ENCODE measurements at places on chromosomes 5 and 9.

DNA sequence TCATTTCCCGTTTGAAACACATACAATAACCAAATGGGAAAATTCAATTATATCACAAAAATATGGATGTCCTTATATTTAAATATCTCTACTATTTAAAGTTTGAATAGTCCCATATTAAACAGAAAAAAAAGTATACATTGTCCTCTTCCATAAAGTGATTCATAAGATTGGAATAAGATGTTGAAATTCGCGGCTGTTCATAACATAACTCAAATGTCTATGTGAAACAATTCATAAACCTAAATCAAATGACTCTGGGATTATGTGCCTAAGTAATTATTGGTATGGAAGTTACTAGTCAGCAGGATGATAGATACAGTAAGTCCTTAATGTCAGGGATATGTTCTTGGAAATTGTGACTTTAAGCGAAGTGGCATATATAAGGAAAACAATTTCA is 3.9 kb upstream of the EFNA5 start:
- no peak for ATAC-seq

DNA sequence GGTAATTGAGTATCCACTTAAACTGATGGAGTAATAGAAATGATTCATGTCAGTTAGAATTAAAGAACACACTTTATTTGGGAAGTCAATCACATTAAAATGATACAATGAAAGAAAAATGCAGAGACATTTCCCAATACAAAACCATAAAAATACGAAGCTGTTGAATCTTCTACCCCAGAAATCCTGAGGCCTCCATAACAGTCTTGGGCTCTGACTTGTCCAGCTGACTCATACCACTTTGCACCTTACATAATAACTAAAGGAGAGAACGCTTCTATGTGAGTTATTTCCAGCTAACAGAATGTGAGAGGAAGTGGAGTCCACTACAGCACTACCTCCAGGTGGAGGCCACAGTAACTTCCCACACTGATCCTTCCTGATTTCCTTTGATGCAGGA is 305.0 kb downstream of the MRPS30 start:
- ATAC-seq, result no peak

DNA sequence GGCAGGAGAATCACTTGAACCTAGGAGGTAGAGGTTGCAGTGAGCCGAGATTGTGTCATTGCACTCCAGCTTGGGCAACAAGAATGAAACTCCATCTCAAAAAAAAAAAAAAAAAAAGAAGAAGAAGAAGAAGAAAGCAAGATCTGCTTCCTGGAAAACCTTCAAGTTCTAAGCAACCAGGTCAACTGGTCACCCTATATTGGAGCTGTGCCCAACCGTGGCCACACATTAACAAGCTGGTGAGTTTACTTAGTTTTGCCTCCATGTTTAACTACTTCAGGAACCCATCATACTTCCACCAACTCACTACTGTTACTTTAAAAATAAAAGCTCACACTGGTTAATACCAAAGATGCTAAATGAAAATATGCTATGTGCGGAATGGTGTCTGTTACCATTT is 12.3 kb upstream of the SKP1 start:
- no peak for ATAC-seq

DNA sequence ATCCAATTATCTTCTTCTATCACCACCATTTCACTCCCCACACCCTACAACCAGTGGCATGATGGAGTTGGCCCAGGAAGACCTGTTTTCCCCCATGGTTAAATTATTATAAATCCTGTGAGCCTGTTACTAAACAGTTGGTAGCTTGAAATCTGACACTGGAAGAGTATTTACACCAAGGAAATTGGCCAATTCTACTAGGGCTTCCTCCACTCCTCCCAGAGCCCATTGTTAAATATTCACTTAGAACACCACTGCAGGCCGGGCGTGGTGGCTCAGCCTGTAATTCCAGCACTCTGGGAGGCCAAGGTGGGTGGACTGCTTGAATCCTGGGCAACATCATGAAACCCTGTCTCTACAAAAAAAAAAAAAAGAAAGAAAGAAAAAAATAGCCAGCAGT is 32.4 kb upstream of the CKS2 start:
- no peak for ATAC-seq

GRCh38 chr5:44632344-44632743 is 176.4 kb upstream of the MRPS30 start:
- no peak for ATAC-seq

GRCh38 chr5:116881921-116882531 is 307.4 kb upstream of the SEMA6A start:
- ATAC-seq, result no peak

DNA sequence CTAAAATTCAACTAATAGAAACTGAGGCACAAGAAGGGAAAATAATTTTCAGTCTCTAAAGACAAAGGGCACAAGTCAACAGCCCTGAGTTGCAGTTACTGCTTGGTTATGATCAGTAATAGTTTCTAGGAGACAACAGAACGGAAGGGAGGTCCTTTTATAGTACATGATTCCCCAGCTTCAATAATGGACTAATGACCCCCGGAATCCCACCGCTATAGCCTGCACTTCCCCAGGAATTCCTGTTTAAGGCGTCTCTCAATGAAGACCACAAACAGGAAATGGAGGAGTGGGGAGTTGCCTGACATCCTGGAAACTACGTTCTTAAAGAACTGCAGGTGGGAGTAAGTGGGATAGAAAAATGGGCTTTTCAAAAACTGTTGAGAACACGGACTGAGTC is 60.6 kb downstream of the DIAPH1 start:
- no peak for ATAC-seq

DNA sequence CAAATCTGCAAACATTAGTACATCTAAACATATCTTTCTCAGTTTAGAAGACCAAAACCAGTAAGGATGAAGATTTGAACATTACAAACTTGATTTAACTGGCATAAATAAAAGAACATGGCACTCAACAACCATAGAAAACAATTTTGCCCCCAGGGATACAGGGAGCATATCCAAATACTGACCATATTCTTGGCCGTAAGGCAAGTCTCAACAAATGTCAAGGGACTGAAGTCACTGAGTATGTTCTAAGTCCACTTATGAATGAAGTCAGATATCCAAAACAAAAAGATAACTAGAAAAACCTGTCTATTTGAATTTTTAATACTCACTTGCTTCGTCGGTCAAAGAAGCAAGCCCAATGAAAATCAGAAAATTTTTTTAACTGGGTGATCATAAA is 14.1 kb downstream of the FEM1C start:
- no peak for ATAC-seq

GRCh38 chr9:33452828-33453271 is 5.5 kb upstream of the AQP3 start:
- peak; percentile 93 for ATAC-seq

- ATAC-seq, result no peak
Observed at GRCh38 chr5:18113721-18114120, 479.5 kb downstream of the TAF11L14 start.

DNA sequence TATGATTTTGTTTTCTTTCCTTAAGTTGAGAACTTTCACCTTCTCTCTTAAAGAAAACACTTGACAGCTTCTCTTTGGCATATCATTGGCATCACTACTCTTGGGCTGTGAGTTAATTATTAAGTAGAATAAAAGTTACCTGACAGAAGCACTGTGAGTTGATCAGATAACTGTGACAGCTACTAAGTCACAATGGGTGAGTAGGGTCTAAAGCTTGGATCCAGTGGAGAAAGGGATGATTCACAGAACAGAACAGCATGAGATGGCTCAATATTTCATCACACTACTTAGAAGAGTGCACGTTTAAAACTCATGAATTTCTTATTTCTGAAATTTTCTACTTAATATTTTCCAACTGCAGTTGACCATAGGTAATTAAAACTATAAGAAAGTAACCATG is 268.5 kb upstream of the NMUR2 start:
- no peak for ATAC-seq

DNA sequence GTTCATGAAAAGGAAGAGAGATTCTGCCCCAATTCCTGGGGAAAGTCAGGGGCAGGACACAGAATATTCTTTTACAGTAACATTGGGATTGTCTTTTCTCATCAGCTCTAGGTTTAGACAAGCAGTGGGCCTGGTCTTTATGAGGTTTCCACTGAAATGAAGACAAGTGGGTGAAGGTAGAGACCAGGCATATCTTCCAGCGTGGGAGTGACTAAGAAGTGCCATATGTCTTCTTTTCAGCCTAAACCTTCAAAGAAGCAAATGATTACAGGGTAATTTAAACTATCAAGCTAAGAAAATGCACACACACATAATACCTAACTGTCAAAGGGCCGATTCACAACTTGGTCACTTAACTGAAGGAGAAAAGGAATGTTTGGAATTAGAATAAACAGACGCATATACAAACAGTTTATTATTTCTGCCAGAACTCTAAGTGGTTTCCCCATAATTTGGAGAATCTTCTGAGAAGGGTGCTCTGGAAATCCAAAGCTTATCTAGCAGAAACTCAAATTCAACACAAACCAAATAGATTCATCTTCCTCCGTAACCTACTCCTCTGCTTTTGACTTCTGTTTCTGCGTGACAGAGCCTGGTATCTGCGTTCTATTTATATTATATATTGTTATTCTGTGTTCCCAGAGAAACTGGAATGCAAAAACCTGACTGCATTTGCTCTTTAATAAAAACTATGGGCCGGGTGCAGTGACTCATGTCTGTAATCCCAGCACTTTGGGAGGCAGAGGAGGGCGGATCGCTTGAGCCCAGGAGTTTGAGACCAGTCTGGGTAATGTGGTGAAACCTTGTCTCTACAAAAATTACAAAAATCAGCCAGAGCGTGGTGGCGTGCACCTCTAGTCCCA is 22.0 kb upstream of the TEK start:
- peak; percentile 88 for ATAC-seq

GRCh38 chr5:2029206-2029605 is 146.5 kb upstream of the IRX4 start:
- ATAC-seq, result no peak

- ATAC-seq, result no peak
Observed at GRCh38 chr5:26239588-26239987, 798.8 kb downstream of the CDH9 start.

GRCh38 chr5:57698802-57699201 is 216.2 kb upstream of the ACTBL2 start:
- no peak for ATAC-seq

DNA sequence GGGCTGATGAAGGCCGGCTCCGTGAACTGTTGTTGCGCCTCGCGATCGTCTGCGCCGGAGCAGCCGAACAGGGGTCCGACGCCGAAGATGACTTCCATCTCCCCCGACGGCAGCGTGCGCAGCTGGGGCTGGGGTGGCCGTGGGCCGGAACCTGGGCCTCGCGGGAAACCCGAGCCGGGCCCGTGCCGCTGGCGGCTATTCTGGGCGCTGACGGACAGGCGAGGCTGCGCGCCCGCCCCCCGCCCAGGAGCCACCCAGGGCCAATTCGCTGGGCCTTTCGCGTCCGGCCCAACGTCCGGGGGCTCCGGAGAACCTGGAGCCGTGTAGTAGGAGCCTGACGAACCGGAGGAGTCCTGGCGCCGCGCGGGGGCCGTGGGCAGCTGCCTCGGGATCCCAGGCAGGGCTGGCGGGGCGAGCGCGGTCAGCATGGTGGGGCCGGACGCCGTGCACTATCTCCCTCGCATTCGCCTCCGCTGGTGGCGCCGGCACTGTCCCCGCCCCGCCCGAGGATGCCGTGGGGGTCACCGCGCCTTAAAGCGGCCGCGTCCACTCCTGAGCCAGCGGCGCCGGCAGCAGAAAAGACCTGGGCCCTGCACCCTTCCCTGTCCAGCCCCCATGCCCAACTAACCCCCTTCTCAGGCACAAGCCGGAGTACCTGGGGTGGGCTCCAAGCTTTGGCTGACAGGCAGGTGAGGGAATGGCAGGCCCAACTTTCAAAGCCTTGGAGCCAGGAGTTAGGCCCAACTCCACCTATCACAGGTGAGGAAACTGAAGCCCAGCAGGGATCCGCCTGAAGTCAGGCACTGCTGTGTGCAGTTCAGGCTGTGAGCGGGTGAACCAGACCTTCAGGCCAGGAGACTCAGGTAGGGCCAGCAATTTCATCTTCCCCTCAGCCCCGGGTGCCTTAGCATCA is at the start of gene PROB1:
Gene PROB1, minus strand, starts transcription at position 451 of the 913 bp plus-strand sequence. Its CDS starts 23 bp downstream, at position 428.
- no peak for ATAC-seq

DNA sequence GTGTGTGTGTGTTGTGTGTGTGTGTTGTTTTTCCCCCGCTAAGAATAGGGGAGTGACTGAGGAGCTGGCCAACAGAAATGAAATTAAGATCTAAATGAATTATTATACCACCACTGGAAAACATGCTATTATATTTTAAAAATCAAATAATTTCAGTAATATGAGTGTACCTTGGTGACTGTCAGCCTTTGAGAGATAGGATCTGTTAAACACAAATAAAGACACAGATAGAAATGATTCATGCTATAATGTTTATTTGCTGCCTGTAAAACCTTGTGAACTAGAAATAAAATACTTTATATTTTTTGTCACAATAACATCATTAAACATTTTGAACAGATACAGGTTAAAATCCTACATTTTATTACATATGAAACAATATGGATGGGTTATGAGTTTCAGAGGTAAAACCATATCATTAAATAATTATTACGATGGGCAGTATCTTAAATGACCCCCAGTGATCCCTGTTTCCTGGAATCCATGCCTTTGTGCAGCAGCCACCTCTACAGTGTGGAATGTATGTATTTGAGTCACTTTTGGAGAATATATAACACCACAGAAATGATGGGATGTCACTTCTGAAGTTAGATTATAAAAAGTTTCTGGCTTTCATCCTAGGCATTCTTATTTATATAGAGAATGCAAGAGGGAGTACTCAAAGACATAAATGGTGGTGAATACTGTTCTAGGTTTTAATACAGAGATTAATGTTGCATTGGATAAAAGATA is 617.2 kb downstream of the CDH18 start:
- no peak for ATAC-seq
